Activated naive CD4-positive, alpha-beta T cell treated with Interleukin-2 at 50 U/mL for 16 hours (primary cell): ENCODE measurements at places on chromosomes 2 and 18.

- DNase-seq = no peak
Measured at GRCh38 chr18:36376361-36376760, 78.8 kb downstream of the FHOD3 start.

GRCh38 chr2:207772081-207772843 lies 2.6 kb upstream of the FZD5 start:
- peak; percentile 40 for DNase-seq

GRCh38 chr2:120684289-120685065 lies 51.2 kb upstream of the GLI2 start:
- DNase-seq = no peak

DNA sequence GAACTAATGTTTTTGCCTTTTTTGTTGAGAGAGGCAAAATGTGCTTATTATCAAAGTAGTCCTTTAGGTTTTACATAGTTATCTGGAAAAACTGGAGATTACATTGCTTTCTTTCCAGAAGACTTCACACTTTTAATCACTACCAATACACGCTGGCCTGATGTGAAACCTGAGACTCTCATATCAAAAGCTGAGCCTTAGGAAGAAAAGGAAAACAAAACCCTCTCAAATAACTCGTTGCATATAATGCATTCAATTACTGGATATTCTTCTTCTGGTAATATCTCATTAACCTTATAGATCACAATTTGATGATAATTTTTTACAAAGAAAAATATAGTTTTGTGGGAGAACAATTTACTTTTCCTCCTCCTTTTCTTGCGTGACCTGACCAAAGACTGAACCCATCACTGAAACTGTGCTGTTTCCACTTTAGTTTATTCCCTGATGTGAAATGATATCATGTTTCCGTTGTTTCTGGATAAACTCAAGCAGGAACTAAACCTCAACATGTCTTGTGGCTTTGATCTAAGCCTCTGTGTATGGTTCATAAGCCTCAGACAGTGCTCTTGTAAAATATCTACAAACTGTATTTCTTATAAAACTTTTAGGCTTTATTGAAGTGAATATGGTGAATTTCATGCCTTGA lies 332.4 kb downstream of the GULP1 start:
- no peak for DNase-seq

DNA sequence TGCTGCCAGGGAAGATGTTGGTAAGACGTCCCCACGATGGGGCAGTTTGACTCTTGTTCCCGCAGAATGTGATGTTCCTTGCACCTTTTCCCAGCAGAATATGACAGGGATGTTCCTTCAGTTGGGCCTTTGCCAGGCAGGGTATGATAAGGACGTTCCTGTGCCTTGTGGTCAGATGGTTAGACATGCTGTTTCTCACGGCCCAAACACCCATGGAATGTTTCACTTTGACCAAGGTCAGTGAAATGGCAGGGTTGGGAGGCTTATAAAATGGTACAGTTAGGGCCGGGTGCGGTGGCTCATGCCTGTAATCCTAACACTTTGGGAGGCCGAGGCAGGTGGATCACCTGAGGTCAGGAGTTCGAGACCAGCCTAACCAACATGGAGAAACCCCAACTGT lies 40.3 kb upstream of the YPEL5 start:
- DNase-seq = no peak

DNA sequence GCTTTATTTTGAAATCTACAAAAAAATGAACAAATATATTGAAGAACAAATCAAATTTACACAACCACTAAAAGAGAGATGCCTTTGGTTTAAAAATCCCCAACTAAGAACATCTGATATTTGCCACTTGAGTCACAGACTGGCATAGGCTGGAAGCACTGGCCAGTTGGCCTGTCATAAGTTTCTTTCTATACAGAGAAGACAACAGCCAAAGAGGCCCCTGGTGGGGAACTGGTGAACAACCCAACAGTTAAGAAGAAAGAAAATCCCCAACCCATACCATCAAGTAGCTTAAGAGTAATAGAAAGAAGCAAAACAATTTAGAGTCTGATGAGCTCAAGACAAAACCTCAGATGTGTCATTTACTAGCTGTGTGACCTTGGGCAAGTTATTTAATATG lies 45.5 kb downstream of the OSR1 start:
- DNase-seq = no peak

- DNase-seq = no peak
Measured at GRCh38 chr2:170917219-170917913, 11.7 kb upstream of the GORASP2 start.

- no peak for DNase-seq
Measured at GRCh38 chr2:46241344-46241743, 55.9 kb upstream of the EPAS1 start.

DNA sequence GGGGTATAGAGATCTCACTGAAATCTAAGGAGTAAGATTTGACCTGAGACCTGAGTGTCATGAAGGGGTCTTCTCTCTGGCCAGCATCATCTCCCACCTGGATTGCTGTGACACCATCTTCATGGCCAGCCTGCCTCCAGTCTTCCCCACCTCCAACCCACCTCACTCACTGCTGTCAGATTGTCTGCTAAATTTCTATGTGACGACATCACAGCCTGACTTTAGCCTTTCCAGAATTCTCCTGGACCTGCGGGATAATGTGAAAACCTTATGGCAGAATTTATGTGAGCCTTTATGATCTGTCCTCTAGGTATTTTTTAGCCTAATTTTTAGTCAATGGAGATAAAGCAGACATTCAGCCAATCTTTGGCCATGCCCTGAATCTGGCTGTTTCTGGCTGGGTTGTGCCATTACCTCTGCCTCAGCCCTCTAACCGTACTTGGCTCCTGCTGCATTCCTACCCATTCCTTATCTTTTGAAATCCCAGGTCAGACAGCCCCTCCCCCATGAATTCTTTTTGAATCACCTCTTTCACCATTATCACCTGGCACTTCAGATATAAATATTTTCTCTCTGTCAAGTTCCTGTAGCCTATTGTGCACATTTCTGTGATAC lies 66.4 kb upstream of the MMADHC start:
- DNase-seq = no peak

- no peak for DNase-seq
Measured at GRCh38 chr2:102604769-102605168, 14.6 kb upstream of the SLC9A2 start.

GRCh38 chr2:8517850-8518498 lies 163.9 kb upstream of the ID2 start:
- DNase-seq = no peak

DNA sequence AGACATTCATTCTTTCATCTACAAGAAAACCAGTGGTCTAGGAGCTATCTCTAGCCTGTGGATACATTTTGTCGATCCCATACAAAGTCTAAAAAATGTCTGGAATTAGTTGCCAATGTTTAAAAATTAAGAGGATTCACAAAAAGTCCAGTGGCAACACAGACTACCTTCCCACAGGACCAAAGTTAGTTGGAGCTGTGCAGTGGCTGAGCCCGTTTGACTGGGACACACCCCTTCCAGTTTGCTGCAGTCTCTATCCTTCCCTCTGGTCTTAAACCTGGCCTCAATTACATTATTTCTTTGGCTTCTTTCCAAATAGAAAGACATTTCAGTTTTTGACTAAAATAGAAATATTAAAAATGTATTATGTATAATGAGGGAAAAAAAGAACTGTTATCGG lies 18.6 kb downstream of the SLC16A14 start:
- DNase-seq = no peak

DNA sequence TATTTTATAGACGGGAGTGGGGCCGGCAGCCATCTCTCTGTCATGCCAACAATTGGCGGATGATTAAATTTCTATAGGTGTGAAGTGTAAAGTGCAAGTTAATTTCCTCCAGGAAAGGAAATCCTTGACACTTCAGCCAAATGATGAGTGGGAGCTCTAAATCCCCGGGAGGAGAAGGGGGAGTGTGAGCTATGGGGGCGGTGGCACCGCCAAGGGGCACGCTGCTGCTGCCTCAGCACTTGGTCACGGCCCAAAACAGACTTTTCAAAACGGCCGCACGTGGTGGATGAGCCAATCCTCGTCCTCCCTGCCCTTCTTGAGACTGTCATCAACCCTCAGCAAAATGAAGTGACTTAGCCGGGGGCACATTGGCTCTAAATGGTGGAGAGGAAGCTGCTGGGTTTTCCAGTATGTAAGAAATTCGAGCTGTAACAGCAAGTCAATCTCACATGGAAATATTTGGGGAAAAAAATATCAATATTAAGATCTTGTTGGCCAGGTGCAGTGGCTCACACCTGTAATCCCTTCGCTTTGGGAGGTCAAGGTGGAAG lies 200.8 kb downstream of the TFCP2L1 start:
- DNase-seq = no peak

DNA sequence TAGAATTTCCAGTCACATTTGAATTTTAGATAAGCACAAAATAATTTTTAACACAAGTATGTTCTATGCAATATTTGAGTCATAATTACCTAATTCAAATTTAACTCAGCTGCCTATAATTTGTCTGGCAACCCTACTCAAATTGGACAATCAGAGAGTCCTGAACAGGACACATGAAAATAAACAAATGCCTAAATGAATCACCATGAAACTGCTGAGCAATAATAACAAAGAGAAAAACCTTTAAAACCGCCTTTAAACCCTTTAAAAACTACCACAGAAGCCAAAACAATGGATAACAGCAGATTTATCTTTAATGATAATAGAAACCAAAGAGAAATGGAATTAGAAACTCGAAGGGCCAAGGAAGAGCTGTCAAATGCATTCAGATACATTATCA lies 39.5 kb downstream of the ARL4C start:
- no peak for DNase-seq

DNA sequence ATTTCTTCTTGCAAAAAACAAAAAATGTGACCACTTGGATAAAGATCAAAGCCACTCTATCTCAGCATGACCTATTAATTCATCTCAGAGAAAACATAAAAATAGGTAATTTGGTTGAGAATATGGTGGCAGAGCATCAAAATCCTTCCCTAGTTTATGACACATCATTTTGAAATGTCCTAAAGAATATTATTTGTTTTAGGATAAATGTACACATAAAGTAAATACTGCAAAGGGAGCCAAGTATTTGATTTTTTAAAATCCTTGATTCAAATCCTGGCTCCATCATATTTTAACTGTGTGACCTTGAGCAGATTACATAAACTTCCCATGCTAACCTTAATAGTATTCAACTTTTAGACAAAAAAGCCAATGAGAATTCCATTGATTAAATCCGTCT lies 206.6 kb downstream of the CDH2 start:
- DNase-seq = no peak
